Spinal cord (tissue), 10 donors: ENCODE measurements at places on chromosomes 5 and 9. TPM values are rescaled to one million over a fixed set of nuclear protein-coding genes. Genes with fewer than 3 reads are reported as not detected.

GRCh38 chr5:129241755-129242154, 147.2 kb downstream of the ISOC1 start:
- DNase-seq: no peak

- no peak for DNase-seq
Observed at GRCh38 chr5:135878156-135878620, 17.5 kb downstream of the IL9 start.

- no peak for DNase-seq
Observed at GRCh38 chr9:34983209-34983608, 6.3 kb upstream of the DNAJB5 start.

- DNase-seq: no peak
Observed at GRCh38 chr9:136093346-136093986, 1.6 kb downstream of the NACC2 start.

DNA sequence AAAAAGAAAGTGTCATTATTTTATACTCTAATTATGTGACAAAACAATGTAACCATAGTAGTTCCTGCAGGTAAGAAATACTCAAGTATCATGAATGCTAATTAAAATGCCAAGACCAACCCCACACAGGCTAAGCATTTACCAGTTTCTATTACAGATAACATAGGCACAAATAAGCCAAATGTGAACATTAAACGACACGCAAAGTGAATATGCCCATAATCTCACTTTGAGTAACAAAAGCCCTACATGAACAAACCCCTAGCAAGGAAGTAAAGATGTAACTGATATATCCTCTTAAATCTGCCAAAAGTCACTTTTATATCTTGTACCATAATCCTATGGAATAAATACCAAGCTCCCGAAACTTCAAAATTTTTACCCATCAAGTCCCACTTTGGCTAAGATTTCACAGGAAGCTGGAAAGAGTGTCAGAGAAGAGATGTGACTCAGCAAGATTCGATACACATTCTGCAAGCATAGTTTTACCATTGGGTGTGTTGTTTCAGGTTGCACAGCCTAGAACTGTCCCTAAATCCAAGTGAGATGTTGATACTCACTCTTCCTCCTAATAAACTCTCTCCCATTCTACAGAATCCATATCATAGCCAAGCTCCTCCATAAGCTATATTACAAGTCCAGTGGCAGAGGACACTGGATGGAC, 28.8 kb downstream of the TRPM6 start:
- no peak for DNase-seq

GRCh38 chr5:157568222-157568621, 7.4 kb downstream of the ADAM19 start:
- no peak for DNase-seq

- DNase-seq: peak; percentile 78
Observed at GRCh38 chr5:140041492-140042392, 1.4 kb downstream of the NRG2 start.

- no peak for DNase-seq
Observed at GRCh38 chr5:159825551-159826051, 90.7 kb upstream of the ADRA1B start.

DNA sequence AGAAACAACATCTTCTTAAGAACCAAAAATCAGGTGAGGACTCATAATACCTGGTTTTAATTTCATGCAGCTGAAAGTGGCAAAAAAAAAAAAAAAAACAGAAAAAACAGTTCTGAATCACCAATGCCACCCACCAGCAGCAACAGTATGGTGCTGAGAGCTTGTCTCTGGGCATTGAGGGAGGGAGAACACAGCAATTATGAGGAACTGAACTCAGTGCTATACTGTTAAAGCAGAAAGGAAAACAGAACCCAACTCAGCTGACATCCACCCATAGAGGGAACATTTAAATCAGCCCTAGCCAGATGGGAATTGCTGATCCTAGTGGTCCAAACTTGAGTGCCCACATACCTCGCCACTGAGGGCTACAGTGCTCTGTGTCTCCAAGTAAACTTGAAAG, 657.9 kb downstream of the ACTL7B start:
- DNase-seq: no peak

- no peak for DNase-seq
Observed at GRCh38 chr5:106907979-106908378, 762.8 kb downstream of the EFNA5 start.

DNA sequence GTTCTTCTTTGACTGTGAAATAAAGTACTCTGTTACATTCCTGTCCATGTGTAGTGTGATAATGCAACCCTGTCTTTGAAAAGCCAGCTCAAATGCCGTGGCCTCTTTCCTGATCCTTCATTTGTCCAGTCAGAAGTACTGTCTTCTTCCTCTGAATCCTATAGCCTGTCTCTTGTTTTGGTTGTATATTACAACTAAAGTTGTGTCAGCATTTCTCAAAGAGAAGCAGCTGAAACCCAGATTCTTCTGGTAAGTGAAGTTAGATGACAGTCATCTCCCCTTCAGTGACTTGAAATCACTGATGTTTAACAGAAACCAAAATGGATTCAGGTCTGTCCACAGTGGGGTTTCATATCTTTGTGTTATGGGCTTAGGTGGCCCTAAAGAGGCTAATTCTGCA, 196.2 kb downstream of the PCSK1 start:
- no peak for DNase-seq

DNA sequence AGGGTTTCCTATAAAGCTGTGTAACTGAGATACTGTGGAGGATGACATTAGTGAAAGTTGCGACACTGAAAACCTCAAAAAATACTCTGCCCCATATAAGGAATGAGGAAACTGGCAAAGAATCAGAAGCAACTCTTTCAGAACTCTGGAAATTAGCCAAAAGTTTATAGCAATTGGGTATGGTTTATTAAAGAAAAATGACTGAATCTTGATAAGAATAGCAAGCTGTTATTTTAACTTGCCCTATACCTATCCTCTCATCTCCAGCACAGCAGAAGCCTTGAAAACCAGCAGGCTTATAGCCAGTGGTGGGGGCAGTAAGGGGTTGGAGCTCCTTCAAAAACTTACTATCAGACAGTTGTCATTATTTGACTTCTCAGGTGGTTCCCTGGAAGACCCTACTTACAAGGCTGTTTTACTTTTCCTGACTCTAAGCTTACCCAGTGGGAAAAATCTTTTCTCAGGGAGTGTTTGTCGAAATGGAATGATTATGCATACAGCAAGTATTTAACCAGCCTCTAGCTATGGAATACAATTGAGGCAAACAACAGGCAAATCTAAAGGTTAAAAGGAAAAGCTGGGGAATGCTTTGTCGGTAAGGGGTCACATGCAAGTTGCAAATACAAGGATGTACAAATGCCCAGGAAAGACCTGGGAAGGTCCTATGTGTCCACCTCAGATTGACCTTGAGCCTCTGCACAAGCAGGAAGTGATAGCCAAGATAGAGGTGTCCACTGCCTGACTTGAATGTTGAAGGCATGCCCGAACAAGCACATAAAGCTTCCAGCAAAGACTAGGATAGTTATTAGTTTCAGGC, 21.0 kb upstream of the FAM151B start:
- DNase-seq: no peak

- no peak for DNase-seq
Observed at GRCh38 chr5:178069909-178070308, 43.4 kb upstream of the N4BP3 start.

- no peak for DNase-seq
Observed at GRCh38 chr5:168612996-168613395, 33.8 kb upstream of the PANK3 start.

DNA sequence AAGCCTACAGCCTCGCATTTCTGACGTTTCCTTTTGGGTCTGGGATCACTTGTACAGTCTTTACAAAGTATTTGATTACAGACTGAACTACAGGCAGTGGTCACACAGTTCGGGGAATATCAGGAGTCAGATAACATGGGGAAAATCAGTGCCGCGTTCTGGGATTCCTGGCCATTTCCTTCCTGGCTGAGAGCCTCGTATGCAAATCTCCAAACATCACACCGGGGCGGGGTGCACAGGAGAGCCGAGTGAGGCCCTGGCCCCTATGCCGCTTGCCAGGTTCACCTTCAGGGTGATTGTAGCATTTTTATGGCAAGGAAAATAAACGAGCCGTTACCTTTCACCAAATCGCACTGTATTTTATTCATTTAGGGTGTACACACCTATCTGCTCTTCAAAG, 29.6 kb upstream of the SLC9A3 start:
- DNase-seq: no peak

GRCh38 chr5:65475895-65476294, 5.8 kb downstream of the ADAMTS6 start:
- DNase-seq: no peak

DNA sequence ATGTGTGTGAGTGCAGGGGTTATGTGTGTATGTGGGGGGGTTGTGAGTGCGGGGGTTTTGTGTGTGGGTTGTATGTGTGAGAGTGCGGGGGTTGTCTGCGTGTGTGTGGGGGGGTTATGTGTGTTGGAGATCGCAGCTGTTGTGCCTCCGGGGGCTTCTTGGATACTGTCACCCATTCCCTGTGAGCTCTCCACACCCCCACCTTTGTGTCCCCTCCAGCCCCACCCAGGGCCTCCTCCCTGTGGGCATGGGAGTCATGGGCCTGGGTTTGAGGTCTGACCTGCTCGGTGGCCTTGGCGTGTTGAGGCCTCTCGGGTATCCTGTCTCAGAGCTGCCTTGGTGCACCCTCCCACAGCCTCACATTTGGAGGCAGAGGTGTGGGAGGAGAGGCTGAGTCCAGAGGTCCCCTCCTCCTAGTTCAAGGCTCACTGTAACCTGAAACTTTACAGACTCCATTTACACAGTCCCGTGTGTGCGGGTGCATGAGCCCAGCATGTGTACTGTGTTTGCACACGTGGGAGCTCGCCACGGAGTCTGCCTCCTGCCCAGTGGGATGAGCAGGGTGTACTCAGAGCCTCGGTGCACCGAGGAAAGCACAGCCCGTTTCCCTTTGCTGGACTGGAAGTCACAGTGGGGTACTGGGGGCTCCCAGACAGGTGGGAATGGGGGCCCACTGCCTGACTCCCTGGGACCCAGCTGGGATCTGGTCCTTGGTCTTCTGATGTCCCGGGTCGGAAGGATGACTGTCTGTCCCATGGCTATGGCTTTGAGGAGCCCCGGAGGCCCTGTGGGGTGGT, 43.4 kb downstream of the RXRA start:
- DNase-seq: no peak

DNA sequence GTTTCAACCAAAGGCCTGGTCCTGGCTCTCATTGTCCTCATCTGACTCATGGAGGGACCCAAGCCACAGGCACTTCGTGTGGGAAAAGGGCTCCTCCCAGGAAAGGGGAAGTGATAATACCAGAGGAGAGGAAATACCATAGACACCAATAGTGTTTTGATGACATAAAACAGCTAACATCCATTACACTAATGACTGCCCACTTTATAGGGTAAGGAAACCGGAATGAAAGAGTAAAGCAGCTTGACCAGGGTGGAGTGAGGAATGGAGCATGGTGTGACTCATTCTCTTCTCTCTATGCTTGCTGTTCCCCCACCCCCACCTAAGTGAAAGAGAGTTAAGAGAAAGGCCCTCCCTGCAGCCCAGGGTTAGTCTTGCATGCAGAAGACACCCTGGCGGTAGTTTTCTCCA, 67.4 kb upstream of the HRH2 start:
- DNase-seq: no peak

DNA sequence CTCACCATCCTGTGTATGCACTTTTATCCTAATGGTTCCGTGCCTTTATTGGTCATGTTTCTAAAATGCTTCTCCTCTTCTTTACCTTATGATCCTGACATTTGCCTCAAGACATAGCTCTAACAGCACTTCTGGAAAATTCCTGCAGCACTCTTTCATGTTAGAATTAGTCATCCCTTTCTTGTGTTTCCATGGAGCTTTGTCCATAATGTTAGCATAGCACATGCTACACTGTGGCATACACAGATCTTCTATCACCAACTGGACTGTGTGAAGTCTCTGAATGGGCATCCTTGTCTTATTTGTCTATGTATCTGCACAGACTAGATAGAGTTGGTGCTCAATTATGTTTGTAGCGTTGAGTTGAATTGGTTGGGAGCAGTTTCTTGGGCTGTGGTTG, 2.0 kb downstream of the SCGB3A2 start:
- DNase-seq: no peak

- DNase-seq: no peak
Observed at GRCh38 chr5:141787376-141787775, 90.8 kb downstream of the PCDH1 start.

GRCh38 chr5:169694091-169694625, 57.1 kb downstream of the DOCK2 start:
- no peak for DNase-seq

- DNase-seq: no peak
Observed at GRCh38 chr9:76018235-76018634, 127.8 kb downstream of the PCSK5 start.

DNA sequence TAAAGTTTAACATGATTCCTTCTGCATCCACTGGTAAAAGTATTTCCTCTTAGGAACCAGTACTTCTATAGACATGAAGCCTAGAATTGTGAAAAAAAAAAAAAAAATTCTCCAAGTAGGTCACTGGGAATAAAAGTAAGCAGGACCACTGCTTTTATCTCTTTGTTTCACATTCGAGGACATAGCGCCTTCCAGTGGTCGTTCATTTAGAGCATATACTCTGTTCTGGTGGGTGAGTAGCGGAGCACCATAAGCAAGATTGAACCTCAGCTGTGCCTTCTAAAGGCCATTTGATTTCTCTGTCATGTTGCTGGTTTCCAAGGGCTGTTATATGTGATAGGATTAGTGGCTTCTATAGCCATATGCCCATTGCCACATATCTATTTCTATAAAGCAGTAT, 393.1 kb downstream of the TMEM232 start:
- DNase-seq: no peak

Gene DIPK1B
- polyA plus RNA-seq: 63.5 TPM

Gene PCDHB16
- 6.5 TPM for polyA plus RNA-seq

Gene SLC45A2
- 0.46 TPM for polyA plus RNA-seq

Gene SLC6A19
- polyA plus RNA-seq: 0.39 TPM

Gene SYK
- polyA plus RNA-seq: 5.6 TPM

Gene DAPK1
- 78.7 TPM for polyA plus RNA-seq

Gene PCDHGA9
- polyA plus RNA-seq: 19.2 TPM

Gene TMC1
- polyA plus RNA-seq: 2.0 TPM

Gene CD72
- 1.6 TPM for polyA plus RNA-seq

Gene CFAP77
- 6.2 TPM for polyA plus RNA-seq

Gene TLN1
- polyA plus RNA-seq: 75.5 TPM

Gene CTNNA1
- 225 TPM for polyA plus RNA-seq

Gene GMCL2
- polyA plus RNA-seq: not detected
